ENCODE measurements at places on chromosomes 13 and 19.

- no peak for DNase-seq
Measured at GRCh38 chr19:20209051-20209450, 42.0 kb downstream of the ZNF486 start.

GRCh38 chr19:45391871-45392665 lies 12.8 kb downstream of the PPP1R13L start:
- no peak for DNase-seq

GRCh38 chr19:18856385-18857126 lies 24.8 kb downstream of the UPF1 start:
- DNase-seq = no peak

- DNase-seq = no peak
Measured at GRCh38 chr19:42333975-42334696, 8.7 kb downstream of the MEGF8 start.

- DNase-seq = no peak
Measured at GRCh38 chr13:113397608-113398425, 33.9 kb upstream of the GRTP1 start.

Measured in stimulated activated CD4-positive, alpha-beta T cell treated with anti-CD3 and anti-CD28 coated beads, Interleukin-15, amount 100 ng/mL, for 1 hour (primary cell).